ENCODE measurements at places on chromosomes 3 and 15.

GRCh38 chr3:30496066-30496966 lies 110.1 kb upstream of the TGFBR2 start:
- no peak for DNase-seq

- no peak for DNase-seq
These were observed 12.1 kb upstream of the CPB1 start for GRCh38 chr3:148815316-148816110.

- no peak for DNase-seq
These were observed 100.8 kb downstream of the SLCO3A1 start for GRCh38 chr15:91954292-91954691.

DNA sequence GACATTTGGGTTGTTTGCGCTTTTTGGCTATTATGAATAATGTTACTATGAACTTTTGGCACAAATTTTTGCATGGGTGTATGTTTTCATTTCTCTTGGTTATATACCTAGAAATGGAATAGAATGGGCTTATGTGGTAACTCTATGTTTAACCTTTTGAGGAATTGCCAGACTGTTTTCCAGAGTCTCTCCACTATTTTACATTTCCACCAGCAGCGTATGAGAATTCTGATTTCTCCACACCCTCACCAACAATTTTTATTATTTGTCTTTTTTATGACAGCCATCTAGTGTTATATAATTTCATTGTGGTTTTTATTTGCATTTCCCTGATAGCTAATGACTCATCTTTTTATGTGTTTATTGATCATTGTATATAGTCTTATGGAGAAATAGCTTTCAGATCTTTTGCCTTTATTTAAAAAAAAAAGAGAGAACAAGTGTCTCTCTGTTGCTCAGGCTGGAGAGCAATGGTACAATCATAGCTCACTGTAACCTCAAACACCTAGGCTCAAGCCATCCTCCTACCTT lies 247.2 kb downstream of the OPA1 start:
- no peak for DNase-seq

GRCh38 chr3:12938258-12938711 lies 96.9 kb upstream of the RPL32 start:
- no peak for DNase-seq

DNA sequence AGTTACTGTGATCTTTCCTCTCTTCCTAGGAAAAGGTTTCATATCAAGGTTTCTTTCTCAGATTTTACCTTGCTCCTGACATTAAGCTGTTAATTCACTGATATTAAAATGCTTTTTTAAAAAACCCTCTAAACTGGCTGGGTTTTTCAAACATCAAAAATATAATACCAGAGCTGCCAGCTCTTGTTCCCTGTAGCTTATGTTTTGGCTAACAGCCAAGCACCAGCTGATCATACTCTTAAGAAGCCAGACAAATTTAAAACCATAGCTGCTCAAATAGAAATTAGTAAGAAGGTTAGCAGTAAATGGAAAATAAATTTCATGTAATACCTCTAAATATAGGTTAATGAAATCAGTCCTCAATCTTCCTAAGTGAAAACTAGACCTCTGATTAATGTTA lies 657.5 kb downstream of the GRM7 start:
- no peak for DNase-seq

DNA sequence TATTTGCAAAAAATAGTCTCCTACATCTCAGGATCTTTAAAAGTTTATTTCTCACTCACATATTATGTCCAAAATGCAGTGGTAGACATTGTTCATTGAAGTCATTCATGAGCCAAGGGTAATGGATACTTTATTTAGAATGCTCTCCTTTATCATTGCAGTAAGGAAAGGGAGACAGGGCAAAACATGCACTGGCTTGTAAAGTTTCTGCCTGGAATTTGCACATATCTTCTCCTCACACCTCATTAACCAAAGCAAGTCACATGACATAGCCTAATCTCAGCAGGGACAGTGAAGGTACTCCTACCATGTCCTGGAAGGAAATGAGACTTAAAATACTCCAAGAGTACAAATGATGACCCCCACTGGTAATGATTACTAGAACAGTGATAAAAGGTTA lies 333.7 kb upstream of the EPHA3 start:
- DNase-seq = no peak

DNA sequence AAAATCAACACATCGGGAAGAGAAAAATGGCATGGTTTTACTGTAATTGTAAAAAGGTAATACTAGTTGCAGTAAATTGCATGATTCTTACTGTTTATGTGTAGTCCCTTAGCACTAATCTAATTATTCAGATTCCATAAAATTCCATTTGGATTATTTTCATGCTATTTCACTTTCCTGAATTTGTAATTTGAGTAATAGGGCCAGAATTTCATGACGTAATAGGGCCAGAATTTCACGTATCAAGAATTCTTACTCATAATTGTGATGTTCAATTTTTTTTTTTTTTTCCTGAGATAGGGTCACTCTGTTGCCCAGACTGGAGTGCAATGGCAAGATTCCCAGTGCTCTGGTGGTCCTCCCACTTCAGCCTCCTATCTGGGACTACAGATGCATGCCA lies 2.9 kb upstream of the U2SURP start:
- DNase-seq = no peak

DNA sequence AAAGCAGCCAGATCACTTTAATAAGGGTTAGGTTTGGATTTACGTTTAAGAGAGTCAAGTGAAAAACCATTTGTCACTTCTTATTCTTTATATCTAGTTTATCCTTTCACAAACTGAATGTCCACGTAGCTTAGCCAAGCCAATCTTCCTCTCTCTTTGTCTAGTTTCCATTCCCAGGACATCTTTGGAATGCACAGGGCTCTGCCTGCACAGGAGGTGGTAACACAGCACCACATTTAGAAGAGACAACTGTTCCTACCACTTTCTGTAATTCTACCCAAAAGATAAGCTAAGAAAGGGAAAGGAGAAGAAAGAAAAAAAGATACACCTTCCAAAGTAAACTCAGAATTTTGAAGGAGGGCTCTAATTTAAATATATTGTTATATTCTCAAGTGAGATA lies 67.9 kb downstream of the IGSF11 start:
- no peak for DNase-seq

- no peak for DNase-seq
These were observed 127.4 kb upstream of the ABHD17C start for GRCh38 chr15:80567721-80568157.

DNA sequence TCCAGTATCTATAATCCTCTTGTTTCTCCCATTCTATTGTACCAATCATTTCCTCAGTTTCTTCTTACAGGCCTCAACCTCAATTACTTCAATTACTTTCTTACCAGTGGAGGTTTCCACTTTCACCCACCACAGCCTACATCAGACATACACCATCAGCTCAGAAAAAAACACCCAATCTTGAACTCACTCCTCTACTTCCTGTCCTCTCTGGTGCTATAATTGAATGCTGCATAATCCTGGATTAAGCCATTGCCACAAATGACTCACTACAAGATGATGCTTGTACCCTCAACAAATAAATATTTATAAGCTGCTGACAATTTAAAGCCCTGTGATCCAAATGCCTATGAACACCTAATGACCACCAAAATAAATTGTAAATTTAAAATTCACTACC lies 18.5 kb downstream of the RYK start:
- no peak for DNase-seq

DNA sequence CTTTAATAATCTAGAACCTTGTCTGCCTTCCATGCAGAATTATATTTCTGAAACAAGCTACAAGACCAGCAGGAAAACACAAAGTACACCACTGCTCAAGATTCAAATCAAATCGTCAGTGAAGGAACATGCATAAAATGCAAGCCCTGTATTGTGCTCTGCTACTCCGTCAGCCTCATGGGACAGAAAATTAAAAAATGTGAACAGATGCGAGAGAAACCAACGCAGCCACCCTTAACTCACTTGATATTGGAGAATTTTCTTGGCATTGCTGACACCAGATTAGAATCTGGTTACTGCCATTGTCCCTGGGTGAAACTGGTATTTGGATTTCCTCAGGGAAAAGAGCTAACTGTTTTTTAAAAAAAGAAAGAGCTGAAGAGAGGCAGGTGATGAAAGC lies 23.6 kb downstream of the ANXA2 start:
- DNase-seq = no peak

- DNase-seq = no peak
These were observed 16.8 kb downstream of the POMGNT2 start for GRCh38 chr3:43089081-43089480.

DNA sequence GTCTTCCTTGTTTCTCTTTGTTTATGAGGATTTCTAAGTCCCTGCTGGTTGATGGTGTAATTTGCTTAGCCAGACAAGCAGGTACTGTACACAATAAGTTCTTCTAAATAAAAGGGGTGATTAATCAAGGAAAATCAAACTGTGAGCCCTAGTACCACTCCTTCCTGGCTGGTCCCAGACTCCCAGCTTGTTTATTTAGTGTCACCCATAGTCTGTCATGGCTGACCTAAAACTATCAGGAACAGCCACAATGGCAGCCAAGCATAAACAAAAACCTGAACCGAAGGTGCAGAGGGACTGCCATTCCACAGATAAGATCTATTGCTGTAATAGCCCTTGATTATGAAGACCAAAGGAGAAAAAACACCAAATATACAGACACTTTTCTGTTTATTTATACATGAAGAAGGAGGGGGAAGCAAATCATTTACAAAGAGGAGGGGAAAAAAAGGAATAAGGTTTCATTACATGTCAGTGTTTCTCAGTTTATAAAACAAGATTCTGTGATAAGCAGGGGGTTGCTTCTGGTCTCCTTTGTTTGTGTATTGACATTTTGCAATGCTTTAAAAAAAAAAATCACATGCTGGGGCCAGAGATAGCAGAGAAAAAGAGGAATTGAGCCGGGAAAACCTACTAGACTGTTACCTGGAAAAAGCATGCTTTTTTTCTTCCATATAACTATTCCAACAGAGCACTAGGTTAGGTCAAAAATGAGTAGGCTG lies 182.4 kb upstream of the DPH6 start:
- DNase-seq = no peak

DNA sequence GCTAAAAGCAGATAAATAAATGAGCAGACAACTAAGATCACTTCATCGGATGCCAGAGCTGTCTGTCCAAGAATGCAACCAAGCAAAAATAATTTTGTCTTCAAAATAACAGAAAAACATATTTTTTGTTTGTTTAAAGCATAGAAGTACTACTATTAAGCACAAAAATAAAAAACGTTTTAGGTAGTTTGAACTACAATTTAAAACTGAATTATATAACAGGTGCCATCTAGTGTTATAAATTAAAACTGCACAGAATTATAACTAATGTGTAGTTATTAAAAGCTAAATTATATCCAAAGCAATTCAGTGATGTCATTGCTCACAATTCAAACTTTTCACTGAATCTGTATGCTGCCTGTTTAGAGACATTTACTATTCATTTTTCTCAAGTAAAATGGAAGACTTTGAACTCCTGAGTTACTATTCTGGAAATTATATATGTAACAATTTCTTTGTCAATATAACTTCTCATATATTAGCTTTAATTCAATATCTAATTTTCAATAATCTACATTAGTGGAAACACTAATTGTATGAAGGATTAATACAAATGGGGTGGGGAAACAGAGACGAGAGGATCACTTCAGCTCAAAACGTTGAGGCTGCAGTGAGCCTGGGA lies 29.5 kb downstream of the LINS1 start:
- no peak for DNase-seq

DNA sequence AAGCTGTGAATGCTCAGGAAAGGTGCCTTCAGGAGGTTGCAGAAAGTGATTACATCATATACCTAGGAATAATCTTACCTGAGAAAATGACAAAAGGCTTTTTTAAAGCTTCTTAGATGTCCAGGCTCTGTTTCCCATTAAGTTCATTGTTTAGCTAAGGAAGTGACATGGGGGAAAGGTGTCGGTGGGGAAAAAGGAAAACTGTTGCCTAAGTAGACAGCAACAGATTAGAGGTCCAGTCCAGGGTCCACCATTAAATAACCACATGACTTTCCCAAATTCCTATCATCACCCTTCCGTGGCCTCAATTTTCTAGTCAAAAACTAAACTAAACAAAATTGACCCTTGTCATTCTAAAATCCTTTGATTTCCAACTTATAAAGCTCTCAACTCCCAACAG lies 4.3 kb downstream of the WWTR1 start:
- DNase-seq = no peak

GRCh38 chr3:355622-356021 lies 159.1 kb downstream of the CHL1 start:
- DNase-seq = no peak

- no peak for DNase-seq
These were observed 389.6 kb downstream of the NTRK3 start for GRCh38 chr15:87866961-87867360.

- DNase-seq = no peak
These were observed 1037.5 kb downstream of the TBL1XR1 start for GRCh38 chr3:176159796-176160195.

- no peak for DNase-seq
These were observed 35.5 kb downstream of the ESYT3 start for GRCh38 chr3:138469874-138470273.

- no peak for DNase-seq
These were observed 69.6 kb downstream of the C3orf20 start for GRCh38 chr3:14744556-14744955.

DNA sequence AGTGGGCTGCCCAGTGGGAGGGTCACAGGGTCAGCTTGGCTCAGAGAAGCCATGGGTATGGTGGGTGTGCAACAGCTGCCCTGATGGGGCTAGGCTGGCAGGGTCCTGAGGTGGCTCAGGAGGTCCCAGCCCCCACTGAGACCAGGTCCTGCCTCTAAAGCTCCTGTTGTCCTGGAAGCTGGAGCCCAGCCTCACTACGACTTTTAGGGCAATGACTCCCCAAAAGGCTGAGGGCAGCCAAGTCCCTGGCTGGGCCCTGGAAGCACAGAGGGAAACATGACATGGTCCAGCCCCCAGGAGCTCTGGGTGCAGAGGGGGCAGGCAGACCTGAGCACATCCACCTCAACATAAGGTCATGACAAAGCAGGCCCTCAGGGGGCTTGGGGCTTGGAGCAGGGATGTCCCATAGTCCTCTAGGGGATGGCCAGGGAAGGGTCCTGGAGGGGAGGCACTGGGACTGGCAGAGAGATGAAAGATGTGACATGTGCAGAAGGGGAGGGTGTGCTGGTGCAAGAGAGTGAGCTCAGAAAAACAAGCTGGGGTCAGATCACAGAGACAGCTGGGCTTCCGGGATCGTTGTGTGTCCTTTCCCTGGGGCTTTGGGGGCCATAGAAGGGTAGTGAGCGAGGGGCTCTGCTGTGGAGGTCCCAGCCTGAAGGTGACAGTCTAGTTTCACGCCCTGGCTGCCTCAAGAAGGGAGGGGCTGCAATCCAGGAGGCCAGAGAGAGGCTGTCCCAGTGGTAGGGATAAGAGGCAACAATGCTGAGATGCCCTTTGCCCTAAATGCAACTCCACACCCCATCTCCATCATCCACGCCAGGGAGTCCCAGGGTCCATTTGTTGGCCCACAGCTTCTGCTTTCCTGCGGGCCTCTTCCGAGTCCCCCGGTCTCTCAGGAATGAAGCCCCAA lies 639 bp upstream of the ITIH3 start:
- DNase-seq = no peak

- DNase-seq = peak; percentile 35
These were observed 131.5 kb upstream of the SATB1 start for GRCh38 chr3:18556503-18557135.

- DNase-seq = no peak
These were observed 577.0 kb upstream of the ARRDC4 start for GRCh38 chr15:97383516-97383915.

Data from stimulated activated CD4-positive, alpha-beta T cell treated with anti-CD3 and anti-CD28 coated beads, Interleukin-15, amount 100 ng/mL, for 1 hour (primary cell).